Heart right ventricle (tissue), 16 donors: ENCODE measurements at places on chromosomes 5 and 9. TPM values are rescaled to one million over a fixed set of nuclear protein-coding genes. Genes with fewer than 3 reads are reported as not detected.

- DNase-seq = no peak
Measured at GRCh38 chr5:84255315-84255714, 129.4 kb downstream of the EDIL3 start.

- DNase-seq = no peak
Measured at GRCh38 chr5:2946315-2946714, 194.8 kb upstream of the IRX2 start.

- peak; percentile 76 for DNase-seq
Measured at GRCh38 chr9:131097948-131098278, 1.6 kb downstream of the AIF1L start.

DNA sequence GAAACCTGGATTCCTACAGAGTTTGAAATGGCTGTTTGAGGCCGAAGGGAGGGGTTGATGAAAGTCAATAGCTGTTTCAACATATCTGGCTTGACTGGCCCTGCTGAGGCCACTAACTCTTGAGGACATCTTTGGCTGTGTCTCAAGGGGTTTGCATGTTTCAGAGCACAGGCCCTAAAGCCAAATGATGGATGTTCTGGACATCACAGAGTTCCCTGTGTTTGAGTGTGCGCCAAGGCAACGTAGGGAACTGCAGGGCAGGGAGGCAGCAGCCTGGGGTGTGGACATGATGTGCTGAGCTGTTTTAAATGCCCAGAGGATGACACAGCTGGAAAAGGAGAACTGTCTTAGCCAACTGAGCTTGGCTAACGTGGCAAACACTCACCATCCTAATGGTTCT is 89.6 kb downstream of the RAPGEF1 start:
- no peak for DNase-seq

SCGB3A2 gene
- total RNA-seq = not detected

ZFYVE16 gene
- 48.0 TPM for total RNA-seq

DNA sequence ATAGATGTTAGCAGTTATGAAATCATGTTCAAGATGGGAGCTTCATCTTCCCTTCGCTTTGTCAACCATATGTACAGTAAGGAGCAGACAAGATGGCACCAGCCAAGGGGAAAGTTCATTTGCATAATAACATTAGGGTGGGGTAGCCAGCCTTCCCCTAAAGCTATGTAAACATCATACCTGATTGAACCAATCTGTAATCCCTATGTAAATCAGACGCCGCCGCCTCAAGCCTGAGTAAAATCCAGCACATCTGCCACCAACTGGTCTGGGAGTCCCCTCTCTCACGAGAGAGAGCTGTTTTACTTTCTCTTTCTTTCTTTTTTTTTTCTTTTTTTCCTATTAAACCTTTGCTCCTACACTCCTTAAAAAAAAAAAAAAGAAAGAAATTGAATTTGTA is 30.8 kb upstream of the REEP2 start:
- no peak for DNase-seq

- no peak for DNase-seq
Measured at GRCh38 chr5:73136055-73136562, 15.7 kb downstream of the TMEM171 start.

DNA sequence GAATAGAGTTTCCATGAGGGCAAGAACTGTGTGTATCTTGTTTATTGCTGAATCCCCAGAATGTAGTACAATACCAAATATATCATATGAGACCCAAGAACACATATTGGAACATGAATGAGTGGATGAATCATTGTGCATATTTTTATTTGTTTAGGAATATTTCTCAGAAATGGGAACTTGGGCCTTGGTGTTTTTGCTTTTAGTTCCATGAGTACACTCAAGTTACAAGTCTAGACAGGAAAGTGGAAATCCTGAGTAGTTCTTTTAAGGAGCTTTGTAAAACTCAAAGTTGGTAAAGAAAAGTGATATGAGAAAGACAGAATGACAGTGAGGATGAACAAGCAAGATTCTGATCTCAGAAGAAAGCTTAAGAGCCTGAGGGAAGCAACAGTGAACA is 647.0 kb downstream of the EFNA5 start:
- DNase-seq = no peak

DNA sequence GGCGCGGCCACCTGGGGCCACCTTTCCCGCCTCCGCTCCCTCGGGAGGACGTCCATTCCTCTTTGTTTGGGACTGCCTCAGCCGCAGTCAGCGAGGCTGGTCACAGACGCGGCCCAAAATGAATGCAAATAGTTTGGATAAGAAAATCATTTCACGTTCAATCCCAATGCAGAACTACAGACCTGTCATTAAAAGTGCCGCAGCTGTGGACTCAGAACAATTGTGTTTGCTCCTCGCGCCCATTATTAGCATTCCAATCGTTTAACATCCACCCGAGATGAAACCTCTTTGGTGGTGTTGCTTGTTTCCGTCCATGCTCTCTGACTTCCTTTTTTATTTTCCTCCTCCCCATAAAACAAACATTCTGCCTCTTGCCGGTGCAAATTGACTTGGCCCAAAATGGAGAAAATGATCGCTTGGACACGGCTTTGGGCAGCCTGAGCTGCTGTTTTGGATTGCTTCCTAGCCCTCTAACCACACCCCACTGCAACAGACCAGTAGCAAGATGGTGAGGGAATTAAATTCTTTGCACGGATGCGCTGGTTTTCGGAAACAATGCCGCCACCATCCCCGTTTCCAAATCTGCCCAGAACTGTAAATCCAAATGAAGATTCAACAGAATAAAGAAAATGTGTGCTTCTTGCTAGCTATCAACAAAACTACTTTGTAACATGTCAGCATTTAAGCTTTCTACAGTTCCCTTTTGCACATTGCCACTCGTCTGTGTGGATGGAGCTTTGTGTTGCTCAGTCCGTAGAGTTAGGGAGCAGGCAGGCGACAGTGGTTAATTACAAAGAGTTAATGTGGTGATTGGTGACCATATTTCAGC is 784 bp downstream of the NLN start:
- no peak for DNase-seq

NIM1K gene
- not detected for total RNA-seq

DNA sequence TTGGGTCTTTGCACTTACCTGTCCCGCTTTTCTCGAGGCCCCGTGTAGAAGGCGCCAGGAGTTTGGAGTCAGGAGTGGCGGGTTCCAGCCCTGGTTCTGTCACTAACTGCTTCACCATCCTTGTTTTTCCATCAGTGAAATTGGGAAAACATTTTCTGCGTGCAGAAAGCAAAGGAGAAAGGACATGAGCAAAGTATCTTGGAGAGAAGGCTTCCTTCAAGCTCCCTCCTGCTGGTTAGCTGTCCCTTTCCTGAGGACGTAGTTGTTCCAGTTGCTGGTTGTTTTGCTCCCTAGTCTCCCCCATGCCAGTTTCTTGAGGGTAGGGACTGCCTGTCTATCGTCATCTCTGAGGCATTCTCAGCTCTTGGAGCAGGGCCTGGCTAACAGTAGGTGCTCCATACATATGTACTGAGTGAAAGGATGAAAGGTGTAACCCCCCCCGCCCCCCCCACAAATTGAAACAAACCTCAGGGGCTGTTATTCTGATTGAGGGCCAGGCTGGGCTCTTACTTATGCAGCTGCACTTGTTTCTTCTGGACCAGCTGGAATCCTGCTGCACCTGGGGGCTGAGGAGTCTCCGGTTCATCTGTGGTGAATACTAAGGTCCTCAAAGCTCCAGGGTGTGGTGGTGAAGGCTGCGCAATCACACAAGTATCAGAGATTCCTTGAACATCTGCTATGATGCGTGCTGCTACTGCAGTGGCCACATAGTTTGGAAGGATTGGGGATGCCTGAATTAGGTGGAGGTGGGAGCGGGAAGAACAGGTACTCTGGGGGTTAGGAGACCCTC is 1.0 kb downstream of the SMIM3 start:
- no peak for DNase-seq

- no peak for DNase-seq
Measured at GRCh38 chr9:13487071-13487470, 207.6 kb upstream of the MPDZ start.

RNF183 gene
- total RNA-seq = not detected

LCN1 gene
- not detected for total RNA-seq

DNA sequence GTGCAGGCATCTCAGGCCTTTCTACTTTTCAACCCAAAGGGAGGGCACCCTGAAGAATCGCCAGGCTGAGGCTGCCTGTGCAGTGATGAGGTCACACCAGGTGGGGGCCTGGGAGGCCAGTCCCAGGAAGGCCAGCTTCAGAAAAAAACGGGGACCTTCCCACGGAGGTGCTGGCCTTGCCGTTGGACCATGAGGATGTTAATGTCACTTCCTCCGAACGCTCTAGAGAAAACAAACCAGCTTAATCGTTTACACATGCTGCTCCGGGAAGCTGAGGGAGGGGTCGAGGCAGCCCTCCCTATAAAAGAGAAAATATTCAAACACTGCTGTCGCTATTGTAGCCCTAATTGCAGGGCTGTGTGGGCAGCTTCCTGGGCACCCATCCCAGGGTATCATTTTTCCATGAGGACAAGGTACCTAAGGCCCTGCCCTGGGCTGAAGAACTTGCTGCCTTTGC is 27.0 kb downstream of the PTGES start:
- DNase-seq = no peak

DNA sequence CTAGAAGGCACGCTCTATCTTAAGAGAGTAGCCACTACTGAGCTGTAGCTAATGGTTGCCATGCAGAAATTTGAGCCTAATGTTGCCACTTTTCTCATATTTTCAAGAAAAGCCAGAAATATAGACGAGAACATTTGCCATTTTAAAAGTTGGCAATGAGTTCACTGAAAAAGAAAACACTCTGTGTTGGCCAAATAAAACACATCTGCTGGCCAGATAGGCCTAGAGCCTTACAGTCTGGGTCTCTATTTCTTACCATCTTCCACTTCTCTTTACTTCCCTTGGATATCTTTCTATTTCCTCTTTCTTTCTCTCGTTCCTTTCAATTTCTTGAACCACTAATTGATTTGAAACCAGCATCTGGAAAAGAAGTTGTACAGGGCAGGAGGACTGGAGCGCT is 36.6 kb upstream of the VCAN start:
- DNase-seq = no peak

CD72 gene
- 0.52 TPM for total RNA-seq

LRRC19 gene
- not detected for total RNA-seq

GRCh38 chr5:104345222-104346016 is 782.8 kb upstream of the NUDT12 start:
- DNase-seq = no peak

DNA sequence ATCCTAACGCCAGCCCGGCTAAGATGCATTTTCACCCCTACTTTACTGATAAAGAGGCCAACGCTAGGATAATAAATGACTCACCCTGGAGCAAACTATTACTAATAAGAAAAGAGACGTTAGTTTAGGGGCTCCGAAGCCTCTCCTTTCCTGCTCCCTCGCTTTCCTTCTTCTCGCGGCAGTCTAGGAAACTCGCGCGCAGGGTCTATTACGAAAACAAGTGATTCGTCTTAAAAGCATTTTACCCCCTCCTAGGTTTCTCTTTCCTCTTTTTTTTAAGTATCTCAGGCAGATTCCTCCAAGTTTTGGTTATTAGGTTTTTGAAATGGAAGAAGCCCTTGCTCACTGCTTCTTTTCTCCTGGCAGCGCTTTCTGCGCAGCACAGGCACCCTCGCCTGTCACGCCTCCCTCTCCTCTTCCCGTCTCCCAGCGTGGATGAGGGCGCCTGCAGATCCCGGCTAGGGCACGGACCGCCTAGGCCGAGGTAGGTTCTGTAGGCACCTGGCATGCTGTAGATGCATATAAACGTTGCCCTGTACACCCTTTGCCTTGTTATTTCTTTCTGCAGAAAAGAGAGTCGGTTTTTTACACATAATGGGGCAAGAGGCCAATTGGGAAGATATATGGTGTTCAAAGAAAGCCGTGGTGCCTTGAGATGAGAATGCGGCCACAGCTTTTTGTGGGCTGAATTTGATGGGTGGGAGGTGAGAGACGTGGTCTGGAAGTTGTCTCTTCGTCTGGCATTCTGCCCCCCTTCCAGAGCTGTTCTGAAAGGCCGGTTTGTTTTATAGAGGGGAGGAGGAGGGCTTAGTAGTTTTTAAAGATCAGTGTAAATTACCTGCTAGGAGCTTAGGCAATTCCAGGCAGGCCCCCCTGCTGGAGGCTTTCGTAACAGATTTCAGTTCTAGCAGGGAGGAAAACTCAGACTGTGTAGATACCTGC is 983 bp downstream of the GCNT1 start:
- peak; percentile 25 for DNase-seq

GRCh38 chr9:65403721-65404120 is 118.7 kb upstream of the FOXD4L5 start:
- no peak for DNase-seq

GRCh38 chr5:173783371-173783770 is 104.8 kb upstream of the CPEB4 start:
- no peak for DNase-seq

DNA sequence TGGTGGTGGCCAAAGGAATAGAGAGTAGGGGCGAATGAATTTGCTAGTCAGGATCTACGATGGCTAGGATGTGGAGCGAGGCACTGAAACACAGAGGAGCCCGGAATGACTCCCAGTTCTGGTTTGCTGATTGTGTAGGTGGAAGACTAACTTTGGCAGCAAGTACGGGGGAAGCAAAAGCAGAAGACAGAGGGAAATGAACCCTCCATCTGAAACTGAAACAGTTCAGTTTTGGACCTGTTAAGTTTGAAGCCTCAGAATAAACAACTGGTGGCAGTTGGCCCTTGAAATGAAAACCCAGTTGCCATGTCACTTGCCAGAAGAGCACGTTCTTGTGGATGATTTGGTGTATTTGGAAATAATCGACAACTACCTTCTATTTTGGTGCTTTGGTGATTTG is 15.4 kb upstream of the SMIM15 start:
- DNase-seq = no peak
